Activated CD4-positive, alpha-beta T cell treated with anti-CD3 and anti-CD28 coated beads, Interleukin-2, amount 50 U/mL, for 16 hours (primary cell): ENCODE measurements at places on chromosomes 12 and 14.

DNA sequence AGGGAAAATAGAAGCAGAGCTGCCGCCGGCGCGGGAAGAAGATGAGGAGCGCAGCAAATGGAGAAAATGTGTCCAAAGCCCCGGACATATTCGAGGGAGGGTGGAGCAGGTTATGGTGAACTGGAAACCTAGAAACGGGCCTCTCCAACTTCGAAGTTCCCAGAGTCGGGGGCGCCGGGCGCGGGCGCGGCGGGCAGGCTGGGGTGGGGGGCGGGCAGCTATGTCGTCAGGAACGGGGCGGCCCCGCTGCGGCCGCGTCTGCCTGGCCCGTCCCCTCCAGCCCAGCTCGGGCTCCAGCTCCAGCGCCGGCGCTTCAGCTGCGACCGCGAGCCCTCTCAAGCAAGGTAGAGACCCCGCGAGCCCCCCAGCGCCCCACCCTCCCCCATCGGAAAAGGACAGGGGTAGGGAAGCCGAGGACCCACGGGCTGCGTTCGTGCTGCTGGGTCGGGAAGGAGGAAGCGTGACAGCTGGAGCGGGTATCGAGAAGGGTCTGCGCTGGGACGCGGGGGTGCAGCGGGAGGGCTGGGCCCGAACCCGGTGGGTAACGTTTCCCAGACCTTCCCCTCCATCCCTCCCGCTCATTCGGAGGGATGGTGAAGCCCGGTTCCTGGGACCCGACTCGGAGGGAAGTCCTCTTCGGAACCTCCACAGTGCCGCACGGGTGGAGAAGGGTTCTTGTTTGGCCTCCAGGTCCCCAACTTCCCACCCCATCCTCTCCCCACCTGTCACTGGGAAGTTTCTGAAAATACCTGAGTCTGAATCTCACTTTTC, 1.0 kb downstream of the DGKA start:
- DNase-seq: no peak

DNA sequence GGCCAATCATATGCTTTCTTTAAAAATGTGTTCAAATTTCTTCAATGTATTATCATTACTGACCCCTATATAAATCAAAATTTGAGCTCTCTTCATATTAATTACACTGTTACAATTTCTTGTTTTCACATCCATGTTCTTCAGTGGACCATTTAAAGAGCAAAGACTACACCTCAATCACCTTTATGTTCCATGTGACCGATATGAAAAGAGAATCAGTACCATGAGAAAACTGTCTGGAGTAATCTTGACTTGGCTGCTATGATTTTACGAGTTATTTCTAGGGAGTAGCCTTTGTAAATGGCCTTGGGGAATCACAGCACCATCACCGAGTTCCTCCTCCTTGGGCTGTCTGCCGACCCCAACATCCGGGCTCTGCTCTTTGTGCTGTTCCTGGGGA, at the start of gene OR8S1:
Gene OR8S1 (plus strand): TSS at position 301 of the 400 bp plus-strand sequence. CDS start 0 bp downstream, at position 301.
- DNase-seq: no peak

- DNase-seq: no peak
Observed at GRCh38 chr14:95007921-95008320, 149.4 kb downstream of the DICER1 start.

GRCh38 chr12:108029051-108029835, 99.8 kb upstream of the WSCD2 start:
- DNase-seq: no peak

DNA sequence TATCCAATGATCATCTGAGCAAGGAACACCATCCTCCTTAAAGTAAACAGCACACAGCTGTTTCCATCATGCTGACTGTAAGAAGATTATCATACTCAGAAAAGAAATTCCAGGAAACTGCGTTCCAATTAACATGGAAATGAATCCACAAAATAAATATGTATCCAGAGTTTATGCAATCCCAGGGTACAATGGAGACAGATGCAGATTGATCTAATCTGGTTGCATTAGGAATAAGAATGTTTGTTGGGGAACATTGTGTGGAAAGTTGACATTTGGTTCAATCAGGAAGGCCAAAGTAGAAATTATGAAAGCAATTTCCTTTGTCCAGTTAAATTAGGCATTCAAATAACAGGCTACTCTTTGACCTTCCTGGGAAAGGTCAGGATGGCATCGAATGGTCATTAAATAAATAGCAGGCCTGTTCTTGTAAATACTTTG, 236.9 kb upstream of the AMIGO2 start:
- DNase-seq: no peak

- DNase-seq: no peak
Observed at GRCh38 chr14:90354551-90355298, 23.0 kb upstream of the NRDE2 start.

- no peak for DNase-seq
Observed at GRCh38 chr12:118304093-118304492, 68.6 kb downstream of the TAOK3 start.

DNA sequence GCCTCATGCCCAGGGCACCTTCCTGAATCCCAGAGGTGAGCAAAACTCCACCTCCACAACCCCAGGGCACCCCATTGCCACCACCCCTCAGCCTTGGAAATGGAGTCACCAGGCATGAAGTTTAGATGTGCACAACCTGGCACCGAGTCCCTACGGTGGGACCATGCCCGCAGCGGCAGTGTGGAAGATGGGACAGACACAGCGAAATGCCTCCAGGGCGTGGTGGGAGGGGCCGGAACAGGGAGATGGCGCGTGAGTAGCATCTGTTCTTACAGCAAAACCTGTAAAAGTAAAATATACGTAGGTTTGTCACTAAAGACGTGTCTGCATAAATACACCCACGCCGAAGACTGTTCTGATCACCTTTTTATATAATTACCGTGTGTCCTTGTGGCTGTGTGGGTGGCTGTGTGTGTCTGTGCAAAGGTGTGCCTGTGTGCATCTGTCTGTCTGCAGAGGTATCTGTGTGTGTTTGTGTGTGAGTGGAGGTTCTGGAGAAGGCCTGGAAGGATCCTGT, 17.4 kb upstream of the DEGS2 start:
- no peak for DNase-seq
